ENCODE measurements at places on chromosomes 7 and 10.

- no peak for DNase-seq
Measured at GRCh38 chr7:84339306-84339705, 144.7 kb upstream of the SEMA3A start.

DNA sequence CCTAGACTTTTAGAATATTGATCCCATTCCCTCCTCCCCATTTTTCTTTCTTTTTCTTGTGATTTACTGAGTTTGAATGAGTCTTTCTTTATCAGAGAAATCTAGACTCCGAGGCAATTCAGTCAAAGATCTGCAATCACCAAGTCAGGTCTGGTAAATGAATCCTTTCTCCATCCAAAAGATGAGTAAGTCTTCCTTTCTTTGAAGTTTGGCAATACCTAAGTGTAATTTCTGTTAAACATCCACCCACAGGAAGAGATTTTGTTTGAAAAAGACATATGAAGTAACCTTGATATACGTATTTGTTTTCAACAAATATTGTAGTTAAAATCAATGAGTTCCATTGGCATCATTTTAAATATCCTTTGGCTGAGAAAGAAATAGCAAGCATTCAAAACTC is 58.3 kb downstream of the SLC39A12 start:
- DNase-seq = no peak

- no peak for DNase-seq
Measured at GRCh38 chr10:30079408-30079807, 20.0 kb upstream of the JCAD start.

DNA sequence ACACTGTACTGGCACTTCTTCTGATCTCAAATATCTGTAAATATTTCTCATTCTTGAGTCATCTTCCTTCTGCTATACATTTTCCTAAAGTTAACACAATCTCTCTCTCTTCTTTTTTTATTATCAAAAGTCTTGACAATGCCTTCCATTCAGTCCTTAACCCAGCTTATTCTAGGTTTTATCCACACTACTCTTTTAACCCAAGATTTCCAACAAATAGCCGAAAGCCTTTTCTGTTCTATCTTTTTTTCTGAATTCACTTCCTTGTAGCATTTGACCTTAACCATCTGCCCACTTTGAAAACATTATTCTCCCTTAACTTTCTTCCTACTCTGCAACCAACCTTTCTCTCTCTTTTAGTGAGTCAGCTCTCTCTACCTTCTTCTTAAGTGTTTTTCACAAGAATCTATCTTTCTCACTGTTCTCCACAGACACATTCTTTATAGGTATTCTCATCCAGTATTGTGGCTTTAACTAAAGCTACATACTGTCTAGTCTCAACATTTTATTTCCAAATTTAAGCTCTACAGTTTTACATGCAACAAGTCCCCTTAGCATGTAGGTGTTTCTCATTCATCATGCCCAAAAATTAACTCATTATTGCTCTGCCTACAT is 915.6 kb downstream of the KCNMA1 start:
- no peak for DNase-seq

- DNase-seq = peak; percentile 72
Measured at GRCh38 chr10:132281915-132282666, 25.7 kb downstream of the STK32C start.

GRCh38 chr10:119541459-119542356 is 811 bp downstream of the RGS10 start:
- no peak for DNase-seq

GRCh38 chr10:132743925-132744490 is 41.9 kb downstream of the NKX6-2 start:
- no peak for DNase-seq

DNA sequence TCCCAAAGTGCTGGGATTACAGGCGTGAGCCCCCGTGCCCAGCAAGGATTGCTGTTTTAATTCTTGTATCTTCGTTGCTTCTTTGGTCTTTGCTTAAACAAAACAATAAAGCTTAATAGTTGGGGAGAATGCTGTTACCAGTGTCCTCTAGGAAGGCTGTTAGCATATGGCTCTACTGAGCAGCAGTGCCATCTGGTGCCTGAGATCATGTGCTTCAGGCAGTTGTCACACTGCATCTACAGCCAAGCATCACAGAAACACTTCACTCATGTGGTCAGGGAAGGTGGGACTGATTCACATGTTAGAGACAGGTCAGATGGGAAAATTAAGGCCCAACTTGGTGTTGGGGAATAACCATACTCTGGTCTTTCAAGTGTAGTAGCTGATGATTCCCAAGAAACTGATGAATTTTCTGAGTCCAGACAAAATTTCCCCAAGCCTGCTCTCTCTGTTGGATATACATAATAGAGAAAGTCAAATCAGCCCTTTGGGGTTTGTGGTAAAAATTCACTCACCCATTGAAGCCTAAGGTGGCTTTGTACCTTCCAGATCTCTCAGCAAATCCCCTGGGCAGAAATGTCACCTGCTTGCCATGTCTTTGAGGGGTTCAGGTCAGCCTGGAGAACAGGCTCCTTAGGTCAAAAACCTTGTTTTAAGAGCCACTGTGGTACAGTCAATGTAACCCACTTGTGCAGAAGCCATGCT is 28.4 kb downstream of the UBE2D4 start:
- DNase-seq = peak; percentile 57

DNA sequence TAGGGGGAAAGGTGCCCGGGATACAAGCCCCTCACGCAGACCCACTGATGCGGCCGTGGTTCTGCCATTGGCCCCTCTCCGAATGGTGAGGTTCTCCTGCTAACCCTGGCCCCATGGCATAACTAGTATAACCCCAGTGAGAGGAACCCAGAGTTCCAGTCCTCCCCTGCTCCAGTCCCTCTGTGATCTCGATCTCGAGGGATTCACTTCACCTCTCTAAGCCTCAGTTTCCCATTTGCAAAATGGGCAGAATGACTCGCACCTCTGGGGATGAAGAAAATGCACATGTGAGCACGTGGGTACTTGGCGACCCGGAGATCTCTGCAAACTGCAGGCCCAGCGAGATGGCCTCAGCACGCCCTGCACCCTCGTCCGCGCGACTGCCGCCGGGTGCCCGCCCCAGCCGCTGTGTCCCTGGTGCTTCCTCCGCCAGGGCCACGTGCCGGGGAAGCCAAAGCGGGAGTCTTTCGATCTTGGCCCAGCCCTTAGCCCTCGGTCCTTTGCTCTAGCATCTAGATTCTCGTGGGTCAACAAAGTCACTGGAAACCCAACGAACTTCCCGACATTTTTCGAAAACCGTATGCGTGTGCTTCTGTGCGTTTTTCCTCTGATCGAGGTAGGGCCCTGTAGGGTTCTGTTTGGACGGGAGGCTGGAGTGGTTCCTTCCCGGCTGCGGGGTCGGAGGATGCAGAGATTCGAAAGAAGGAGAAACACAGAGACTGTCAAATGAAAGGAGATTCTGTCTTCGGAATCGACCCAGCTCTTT is 169.8 kb downstream of the UBE2H start:
- no peak for DNase-seq

DNA sequence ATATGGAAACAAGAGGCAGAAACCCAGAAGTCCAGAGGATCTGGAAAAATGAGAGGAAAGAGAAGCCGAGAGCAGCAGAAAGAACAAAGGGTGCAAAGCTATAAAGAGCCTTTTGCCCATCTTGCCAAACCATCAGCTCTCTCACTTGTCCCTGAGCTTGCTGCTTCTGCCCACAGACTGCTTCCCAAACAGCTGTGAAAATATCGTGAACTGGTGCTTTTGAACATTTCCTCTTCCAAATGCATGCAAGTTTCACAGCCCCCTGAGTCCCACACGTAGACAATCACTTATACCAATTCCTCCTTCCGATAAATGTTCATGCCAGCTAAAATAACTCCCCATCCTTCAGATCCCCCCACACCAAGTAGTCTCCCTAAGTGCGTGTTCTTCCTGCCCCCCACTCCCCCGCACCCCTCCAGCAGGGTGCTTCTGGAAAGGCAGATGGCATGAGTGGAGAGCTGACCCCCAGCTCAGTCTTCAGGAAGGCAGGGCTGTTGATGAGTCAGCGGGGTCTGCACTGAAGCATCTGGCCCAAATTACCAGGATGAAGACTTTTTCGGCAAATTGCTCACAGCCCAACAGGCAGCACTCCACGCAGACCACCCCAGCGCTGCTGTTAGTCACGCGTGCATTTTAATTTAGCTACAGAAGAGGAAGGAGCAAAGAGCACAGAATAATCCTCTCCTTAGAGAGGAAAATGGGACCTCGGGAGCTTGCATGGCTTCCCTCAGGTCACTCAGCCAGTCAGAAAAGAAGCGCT is 76.1 kb upstream of the KCNMA1 start:
- no peak for DNase-seq

- no peak for DNase-seq
Measured at GRCh38 chr7:47097431-47097830, 484.5 kb downstream of the TNS3 start.

GRCh38 chr7:159119026-159119741 is 25.5 kb downstream of the VIPR2 start:
- DNase-seq = no peak

DNA sequence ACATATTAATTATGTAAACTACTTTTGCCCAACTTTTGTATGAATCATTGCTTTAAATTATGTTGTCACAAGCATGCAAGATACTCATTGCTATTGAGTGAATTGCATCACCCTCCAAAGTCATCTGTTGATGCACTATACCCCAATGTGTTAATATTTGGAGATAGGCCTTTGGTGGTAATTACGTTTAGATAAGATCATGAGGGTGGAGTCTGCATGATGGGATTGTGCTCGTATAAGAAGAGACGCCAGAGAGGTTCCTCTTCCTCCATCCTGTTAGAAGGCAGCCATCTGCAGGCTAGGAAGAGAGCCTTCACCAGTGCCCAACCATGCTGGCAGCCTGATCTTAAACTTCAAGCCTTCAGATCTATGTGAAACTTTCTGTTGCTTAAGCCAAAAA is 95.3 kb upstream of the MAGI2 start:
- DNase-seq = no peak

DNA sequence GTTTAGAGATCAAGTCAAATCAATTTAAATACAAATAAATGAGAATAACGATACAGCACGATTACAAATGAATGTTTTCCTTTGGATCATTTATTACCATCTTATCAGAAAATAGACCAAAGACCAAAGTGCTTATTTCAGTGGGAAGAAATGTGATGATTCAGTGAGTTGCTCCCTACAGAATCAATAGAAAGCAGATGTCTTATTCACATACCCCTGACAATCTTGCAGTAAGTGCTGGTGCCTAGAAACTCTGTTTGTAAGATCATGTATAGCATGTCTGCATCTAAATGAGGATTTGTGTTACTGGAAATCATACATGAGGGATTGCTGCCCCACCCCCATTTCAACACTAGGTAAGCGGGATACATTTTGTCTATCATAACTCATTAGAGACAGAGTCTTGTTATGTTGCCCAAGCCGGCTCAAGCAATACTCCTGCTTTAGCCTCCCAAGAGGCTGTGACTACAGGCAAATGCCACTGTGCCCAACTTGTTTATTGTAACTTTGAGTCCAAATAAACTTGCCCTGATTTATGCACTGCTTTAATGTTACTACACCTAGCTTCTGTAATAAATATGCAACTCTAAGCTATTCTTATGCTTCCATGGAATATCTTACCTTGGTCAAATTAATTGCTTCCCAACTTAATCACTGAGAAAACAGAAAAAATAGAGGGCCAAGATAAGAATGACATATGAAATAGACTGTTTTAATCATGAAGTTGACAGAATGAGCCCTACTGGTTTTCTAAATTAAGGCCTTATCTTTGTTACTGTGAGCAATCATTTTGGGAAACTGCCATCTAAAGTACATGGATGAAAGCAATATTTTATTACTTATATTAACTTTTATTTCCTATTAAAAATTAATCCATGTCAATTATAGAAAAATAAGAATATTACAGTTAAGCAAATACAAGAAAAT is 82.5 kb downstream of the AHR start:
- DNase-seq = no peak

GRCh38 chr10:79490400-79491142 is 21.8 kb upstream of the EIF5AL1 start:
- DNase-seq = no peak

DNA sequence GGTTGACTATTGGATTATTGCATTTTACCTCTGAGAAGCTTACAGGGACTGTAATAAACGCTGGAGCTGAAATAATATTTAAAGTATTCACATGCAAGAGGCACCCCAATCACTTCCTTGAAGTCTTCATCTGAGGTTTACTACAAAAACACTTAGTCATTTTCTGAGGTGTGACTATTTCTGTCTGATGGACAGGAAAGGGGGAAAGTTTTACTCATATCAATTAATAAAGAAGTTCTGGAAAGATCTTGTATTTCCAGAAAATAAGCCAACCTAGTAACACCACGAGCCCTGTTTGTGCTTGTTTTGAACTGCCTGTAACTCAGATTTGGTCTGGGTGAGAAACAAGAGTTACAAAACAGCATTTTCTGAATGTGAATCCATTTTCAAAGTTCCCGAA is 63.9 kb upstream of the PRKCQ start:
- no peak for DNase-seq

- no peak for DNase-seq
Measured at GRCh38 chr10:114683162-114683561, 25.1 kb upstream of the ABLIM1 start.

- no peak for DNase-seq
Measured at GRCh38 chr10:126264102-126265018, 123.9 kb downstream of the ADAM12 start.

DNA sequence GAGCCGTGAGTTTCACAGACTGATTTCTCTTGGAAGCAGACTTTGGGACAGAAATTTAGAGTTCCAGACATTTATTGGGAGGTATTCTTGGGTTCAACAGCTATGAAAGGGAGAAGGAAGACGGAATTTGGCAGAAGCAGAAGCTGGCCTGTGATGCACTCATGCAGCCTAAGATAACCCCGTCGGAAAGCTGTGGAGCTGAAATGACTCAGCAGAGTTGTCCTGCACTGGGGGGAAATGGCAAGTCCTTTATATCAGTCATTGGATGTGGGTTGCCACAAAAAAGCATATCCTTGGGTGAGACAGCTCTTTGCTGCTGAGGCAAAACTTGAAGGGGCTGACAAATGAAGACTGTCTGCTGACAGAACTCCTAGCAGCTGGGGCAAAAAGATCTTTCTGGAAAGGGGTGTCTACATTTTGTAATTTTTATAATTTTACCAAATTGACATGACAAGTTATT is 11.5 kb upstream of the MICU1 start:
- DNase-seq = no peak

- no peak for DNase-seq
Measured at GRCh38 chr10:107856047-107856315, 691.5 kb upstream of the SORCS1 start.

GRCh38 chr10:51700228-51700817 is 928 bp upstream of the CSTF2T start:
- peak; percentile 32 for DNase-seq

DNA sequence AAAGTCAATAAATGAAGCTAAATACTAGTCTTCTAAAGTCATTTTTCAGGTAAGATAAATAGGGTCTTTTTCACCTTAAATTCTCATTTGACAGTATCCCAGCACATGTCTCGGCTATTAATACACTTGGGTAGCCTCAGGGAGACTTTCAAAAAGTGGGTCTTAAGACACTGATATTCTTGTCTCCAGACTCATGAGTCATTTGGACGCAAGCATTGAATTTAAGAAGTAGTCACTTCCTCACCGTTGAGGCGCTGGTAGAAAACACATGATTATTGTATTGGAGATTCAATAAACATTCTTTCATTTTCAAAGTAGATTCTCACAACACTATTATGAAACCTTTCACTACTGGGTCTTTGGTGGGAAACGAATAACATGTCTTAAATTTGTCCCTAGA is 108.9 kb upstream of the SP8 start:
- no peak for DNase-seq

Data from SHP77 (cell line).